ENCODE measurements at places on chromosomes 1 and 21. TPM values are rescaled to one million over a fixed set of nuclear protein-coding genes. Genes with fewer than 3 reads are reported as not detected.

DNA sequence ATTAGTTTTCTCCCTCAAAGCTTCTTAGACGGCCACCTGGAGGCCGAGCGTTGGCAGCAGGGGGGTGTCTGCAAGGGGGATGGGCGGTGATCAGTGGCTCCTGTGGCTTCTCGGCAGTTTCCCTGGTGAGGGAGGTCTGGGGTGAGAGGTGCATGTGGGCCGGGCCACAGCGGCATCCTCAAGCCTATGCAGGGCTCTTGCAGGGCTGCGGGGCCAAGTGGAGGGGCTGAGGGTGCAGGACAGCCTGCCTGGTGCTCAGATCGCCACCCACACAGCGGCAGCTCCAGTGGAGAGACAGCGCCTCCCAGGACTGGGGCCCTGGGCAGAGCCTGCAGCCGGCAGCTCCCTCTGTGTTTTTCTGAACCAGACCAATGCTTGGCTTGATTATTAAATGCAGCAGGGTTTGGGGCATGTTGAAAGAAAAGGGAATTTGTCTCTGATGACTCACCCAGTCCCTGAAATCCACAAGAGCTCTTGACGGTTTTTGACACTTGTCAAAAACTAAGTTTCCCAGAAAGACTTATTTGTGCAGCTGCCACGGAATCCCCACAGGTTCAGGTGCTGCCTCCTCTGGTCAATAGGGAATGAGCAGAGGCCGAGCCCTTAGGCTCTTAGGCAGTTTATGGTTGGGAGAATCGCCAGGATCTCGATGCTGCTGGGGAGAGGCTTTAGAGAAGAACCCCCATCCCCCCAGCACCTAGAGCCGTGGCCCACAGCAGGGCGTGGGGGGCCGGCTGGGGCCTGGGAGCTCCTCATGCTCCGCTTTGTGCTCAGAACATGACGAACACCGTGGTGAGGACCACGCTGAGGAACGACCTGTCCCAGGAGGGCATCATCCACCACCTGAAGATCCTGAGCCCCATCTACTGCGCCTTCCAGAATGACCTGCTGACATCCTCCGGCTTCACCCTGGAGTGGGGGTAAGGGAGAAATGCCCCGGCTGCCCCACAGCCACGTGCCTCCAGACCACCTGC, 54.7 kb downstream of the UMODL1 start:
- ATAC-seq, result peak; percentile 83

DNA sequence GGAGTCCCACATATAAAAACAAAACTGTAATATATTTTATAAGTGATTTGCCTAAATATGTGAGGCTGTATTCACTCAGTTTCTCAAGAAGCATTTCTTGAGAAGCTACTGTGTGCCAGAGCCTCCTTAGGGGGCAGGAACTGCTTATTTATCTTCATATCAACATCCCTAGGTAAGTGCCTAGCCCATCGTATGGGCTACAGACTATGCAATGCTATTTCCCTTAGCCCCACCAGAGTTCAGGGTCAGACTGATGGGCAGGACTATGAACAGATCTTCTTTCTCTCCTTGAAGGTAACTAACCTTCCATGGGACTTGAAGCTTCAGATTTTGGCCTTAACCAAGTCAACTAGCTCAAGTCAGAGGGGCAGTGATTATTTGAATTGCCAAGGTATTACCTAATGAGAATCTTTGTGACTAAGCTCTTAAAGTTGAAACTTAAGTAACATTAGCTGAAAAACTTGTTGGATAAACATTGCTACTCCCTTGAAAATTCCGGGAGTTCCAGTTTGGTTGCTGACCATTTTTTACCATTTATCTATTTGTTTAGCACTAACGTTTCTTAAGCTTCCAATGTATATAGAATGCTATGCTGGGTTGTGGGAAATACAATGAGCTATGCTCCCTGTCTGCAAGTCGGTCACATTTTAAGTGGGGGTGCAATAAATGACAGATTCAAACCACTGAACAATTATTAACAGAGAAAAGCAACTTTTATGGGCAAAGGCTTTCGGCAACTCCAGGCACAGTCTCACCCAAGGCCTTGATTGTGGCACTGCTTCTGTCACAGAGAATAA, 85.2 kb downstream of the GPR88 start:
- ATAC-seq, result no peak

DNA sequence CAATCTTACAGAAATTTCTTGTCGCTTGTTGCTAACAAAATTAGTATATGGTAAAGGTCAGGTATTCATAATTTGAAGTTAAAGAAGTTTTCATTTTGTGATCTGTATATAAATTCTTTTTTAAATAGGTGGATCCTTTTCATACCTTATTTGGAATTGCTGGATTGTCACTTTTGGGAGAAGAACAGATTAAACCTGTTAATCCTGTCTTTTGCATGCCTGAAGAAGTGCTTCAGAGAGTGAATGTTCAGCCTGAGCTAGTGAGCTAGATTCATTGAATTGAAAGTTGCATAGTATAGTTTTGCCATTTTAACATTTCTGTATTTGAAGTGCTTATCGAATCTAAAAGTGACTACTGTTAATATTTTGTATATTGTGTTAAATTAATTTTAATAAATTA, 2.3 kb upstream of the MSH4 start:
- ATAC-seq, result no peak

KCNE2 gene
- 0.32 TPM for total RNA-seq

UBXN10 gene
- 1.5 TPM for total RNA-seq

TRABD2B gene
- total RNA-seq, result 0.76 TPM
